Activated B cell treated with CpG ODN at 0.5 μM for 24 hours (primary cell): ENCODE measurements at places on chromosomes 4 and X.
A peak's percentile ranks its signal among the peaks of the same experiment; 100 is the strongest.

GRCh38 chrX:134676436-134676835 lies 18.2 kb upstream of the PLAC1 start:
- H3K4me1 ChIP-seq = no peaks in the 10 kb centered on the region
- DNase-seq = no peak
- H3K4me3 ChIP-seq = no peak overlapping the region
- no peak overlapping the region for H3K27ac ChIP-seq
- H3K36me3 ChIP-seq = no peaks in the 10 kb centered on the region
- H3K27me3 ChIP-seq = no peaks in the 10 kb centered on the region

- no peaks in the 10 kb centered on the region for H3K4me1 ChIP-seq
- H3K27me3 ChIP-seq = no peaks in the 10 kb centered on the region
- no peak overlapping the region for H3K4me3 ChIP-seq
- no peak for DNase-seq
Observed at GRCh38 chrX:53065104-53065503, 16.5 kb downstream of the GPR173 start.

DNA sequence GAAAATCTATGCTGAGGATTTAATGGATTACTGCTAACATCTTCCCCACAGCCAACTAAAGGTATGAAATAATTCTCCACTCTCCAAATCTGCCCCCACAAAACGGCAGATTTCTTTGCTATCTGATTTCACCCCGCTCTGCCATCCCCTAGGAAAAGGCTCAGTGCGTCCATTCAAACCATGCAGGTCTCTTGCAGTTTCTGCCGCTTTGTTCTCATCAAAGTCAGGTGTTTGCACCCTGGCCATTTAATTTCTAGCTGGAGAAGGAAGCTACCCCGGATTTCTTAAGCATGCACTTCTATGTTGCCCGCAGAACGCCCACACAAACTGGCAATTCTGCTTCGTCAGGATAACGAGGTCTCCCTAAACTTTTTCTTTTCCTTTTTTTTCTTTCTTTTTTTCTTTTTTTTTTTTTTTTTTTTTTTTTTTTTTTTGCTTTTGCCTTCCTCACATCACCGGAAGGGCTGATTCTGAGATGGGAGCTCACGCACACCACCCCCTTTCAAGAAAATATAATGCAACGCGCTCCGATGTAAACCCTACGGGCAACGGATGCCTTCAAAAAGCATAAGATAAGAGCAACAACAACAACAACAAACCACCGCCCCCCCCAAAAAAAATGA lies 3.3 kb downstream of the NLGN4X start:
- no peak for DNase-seq
- H3K4me3 ChIP-seq = peak overlapping the region; percentile 41
- H3K27ac ChIP-seq = no peak overlapping the region
- peaks cover 13% of the 10 kb centered on the region for H3K27me3 ChIP-seq
- peaks cover 7% of the 10 kb centered on the region for H3K4me1 ChIP-seq
- H3K36me3 ChIP-seq = no peaks in the 10 kb centered on the region

GRCh38 chr4:3465698-3466671 lies 2.9 kb downstream of the DOK7 start:
- H3K4me3 ChIP-seq = no peak overlapping the region
- no peaks in the 10 kb centered on the region for H3K4me1 ChIP-seq
- H3K27me3 ChIP-seq = peaks cover 13% of the 10 kb centered on the region
- H3K36me3 ChIP-seq = no peaks in the 10 kb centered on the region
- H3K27ac ChIP-seq = no peak overlapping the region

DNA sequence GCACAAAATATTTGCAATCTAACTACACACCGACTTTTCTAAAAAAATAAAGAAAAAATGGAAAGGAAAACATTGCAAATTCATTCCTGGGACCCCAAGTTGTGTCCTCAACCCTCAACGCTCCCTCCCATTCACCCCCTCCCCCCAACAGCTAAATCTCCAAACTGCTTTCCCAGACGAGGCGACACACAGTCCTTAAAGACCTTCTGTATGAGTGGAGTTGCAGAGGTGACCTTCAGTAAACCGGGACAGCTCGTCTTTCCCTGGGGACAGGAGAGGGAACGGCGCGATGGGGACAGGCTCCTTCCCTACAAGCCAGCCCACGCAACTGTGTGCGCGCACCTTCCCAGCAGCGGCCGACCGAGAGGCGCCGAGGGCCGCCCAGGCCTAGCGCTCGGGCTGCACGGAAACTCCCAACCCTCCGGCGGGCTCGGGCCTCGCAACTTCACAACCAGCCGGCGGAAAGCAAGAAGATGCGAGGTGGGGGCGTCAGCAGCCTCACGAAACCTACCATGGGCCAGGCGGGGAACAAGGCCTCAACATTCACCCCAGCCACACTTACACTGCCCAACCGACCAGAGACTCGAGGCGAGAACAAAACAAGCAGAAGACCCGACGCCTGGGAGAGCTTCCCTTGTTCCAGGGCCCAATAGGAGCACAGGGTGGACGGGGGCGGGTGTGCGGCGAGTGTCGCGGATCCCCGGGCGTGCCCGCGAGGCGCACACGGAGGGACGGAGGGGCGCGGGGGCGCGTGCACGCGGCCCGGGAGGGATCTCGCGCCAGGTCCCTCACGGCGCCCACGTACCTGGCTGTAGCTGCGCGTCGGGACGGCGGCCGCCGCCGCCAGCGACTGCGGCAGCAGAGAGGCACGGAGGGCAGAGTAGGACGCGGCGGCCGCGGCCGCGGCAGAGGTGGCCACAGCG lies 763 bp downstream of the GRSF1 start:
- peaks cover 20% of the 10 kb centered on the region for H3K36me3 ChIP-seq
- H3K27ac ChIP-seq = peak overlapping the region; percentile 93
- no peaks in the 10 kb centered on the region for H3K27me3 ChIP-seq
- H3K4me1 ChIP-seq = peaks cover 56% of the 10 kb centered on the region
- H3K4me3 ChIP-seq = peak overlapping the region; percentile 93
